T1000 (cell line): ENCODE measurements at places on chromosomes 5 and 9.

GRCh38 chr5:74641735-74642542 lies 1.4 kb upstream of the ENC1 start:
- DNase-seq = peak; percentile 46

DNA sequence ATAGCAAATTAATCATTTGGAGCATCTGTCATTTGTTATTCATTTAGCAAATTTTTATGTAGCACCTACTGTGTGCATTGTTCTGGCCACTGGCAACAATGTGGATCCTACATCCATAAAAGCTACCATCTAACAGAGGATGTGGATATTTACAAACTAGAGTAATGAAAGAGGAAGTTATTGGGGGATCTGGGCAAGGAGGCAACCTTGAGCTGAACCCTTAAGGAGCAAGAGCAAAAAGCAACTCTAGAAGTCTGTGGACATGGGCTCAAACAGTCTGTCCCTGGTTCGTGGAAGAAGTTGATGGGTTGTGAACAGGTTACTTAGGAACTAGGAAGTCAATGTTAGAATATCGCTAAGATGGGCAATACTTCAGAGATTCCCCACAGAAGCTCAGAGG lies 259.9 kb downstream of the SYK start:
- DNase-seq = no peak

GRCh38 chr5:67971971-67972821 lies 243.4 kb upstream of the PIK3R1 start:
- no peak for DNase-seq

GRCh38 chr5:59600998-59601397 lies 292.5 kb downstream of the PDE4D start:
- no peak for DNase-seq

- DNase-seq = no peak
These were observed 4.7 kb downstream of the NOL6 start for GRCh38 chr9:33468797-33469621.

GRCh38 chr5:176773408-176774035 lies 36.8 kb upstream of the UNC5A start:
- no peak for DNase-seq

GRCh38 chr9:89891221-89891590 lies 286.4 kb downstream of the GADD45G start:
- DNase-seq = no peak

DNA sequence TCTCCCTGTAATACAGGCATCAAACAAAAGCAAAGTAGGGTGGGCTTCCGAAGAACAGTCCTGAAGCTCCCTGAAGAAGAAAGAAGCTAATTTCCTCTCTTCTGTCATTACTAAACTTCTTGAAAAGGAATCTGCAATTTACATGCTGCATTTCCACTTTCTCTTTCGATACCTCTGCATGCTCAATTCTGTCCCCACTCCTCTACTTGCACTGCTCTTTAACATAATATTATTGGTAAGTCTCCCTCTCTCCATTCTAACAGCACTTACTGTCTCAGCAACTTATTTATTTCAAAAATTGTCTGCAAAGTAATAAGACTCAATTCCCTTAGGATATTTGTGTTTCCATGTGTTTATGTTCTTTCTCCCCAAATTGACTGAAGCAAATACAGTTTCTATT lies 3.9 kb upstream of the PLPP1 start:
- DNase-seq = no peak

- no peak for DNase-seq
These were observed 21.8 kb downstream of the MEF2C start for GRCh38 chr5:88861231-88861630.

GRCh38 chr5:133935667-133935940 lies 32.8 kb downstream of the C5orf15 start:
- DNase-seq = no peak

DNA sequence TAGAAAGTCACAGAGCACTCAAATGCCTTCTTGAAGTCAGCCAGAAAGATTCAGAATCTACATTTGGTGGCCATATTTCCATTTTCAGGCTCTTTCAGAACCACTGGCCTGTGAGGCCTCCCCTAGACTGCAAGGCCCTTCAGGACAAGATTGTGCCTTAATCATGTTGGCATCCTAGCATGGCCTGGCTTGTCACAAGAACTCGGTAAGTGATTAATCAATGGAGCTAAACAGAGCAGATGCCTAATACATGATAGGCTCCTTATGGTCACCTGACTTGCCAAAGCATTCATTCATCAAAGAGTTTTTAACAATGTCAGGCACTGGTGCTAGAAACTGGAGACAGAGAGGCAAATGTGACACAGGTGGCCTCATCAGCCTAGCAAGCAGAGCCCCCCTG lies 70.3 kb downstream of the PGM5 start:
- no peak for DNase-seq

DNA sequence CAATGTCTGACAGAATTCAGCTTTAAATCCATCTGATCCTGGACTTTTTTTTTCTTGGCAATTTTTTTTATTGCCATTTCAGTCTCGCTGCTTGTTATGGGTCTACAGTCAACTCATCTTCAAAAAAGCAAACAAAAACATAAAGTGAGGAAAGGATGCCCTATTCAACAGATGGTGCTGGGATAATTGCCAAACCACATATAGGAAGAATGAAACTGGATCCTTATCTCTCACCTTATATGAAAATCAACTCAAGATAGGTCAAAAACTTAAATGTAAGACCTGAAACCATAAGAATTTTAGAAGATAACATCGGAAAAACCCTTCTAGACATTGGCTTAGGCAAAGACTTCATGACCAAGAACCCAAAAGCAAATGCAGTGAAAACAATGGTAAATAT lies 389.1 kb upstream of the ST8SIA4 start:
- no peak for DNase-seq

GRCh38 chr9:22214021-22214420 lies 204.9 kb upstream of the CDKN2B start:
- DNase-seq = no peak

DNA sequence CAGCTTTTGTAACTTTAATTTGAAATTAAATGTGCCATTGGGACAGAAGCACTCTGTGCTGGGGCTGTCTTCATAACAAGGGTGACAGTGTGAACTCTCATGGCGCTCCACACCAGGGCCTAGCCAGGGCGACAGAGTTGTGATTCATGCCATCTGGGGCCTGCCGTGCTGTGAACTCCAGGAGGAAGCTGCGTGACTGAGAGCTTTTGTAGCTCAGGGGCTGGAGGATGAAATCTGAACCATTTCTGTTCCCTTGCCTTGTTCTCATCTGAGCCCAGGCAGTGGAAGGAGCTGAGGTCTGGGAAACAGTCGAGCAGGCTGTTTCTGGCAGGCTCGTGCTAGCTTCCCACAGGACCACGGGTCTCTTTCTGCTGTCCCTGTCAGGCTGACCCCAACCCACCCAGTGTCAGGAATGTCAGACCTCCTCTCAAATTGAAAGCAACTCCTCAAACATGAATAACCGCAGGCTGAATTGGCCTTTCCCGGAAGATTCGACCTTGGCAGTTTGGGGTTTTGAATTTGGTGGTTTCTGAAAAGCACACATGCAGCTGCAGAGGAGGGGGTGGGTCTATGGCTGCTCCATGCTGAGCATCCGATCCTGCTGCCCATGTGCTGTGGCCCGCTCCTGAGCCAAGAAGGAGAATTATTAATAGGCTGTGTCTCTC lies 69.2 kb upstream of the RPS23 start:
- DNase-seq = no peak

- no peak for DNase-seq
These were observed 8.2 kb upstream of the AGPAT2 start for GRCh38 chr9:136695435-136695895.

DNA sequence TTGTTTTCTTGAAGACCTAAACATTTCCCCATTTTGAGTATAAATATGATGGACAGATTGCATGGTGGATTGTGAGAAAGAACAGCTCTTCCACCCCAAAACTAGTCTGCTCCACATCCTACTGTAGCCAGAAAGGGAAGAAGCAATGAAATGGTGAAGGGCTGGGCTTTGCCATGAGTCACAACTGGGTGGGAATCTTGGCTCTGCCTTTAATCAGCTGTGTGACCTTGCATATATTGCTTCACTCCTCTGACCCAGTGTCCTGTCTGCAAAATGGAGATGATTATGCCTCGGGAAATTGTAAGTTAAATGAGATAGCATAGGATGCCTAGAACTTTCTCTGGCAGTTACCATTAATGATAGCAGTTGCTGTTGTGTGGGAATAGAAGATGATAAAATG lies 101.9 kb downstream of the PDE8B start:
- DNase-seq = no peak

- no peak for DNase-seq
These were observed 3.1 kb upstream of the NDUFS4 start for GRCh38 chr5:53557386-53557785.

- DNase-seq = peak; percentile 77
These were observed 68.4 kb downstream of the ANKRD33B start for GRCh38 chr5:10632110-10632761.

- DNase-seq = no peak
These were observed 178.3 kb downstream of the DEPDC1B start for GRCh38 chr5:60521376-60522291.

DNA sequence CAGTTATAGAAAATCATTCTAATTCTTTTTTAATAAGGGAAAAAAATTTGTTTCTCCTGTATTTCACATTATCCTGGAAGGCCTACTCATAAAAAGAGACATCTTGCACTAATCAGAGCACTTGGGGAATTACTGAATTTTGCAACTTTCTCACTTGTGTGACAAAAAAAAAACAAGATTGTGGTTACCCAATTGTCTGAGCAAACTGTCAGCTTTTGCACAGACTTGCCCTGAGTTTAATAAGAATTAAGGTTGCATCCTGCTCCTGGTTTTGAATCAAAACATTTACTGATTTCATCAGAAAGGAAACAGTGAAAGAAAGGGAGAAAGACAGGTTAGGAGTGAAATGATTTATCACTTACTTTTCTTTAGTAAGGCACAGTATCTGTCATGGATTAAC lies 10.6 kb upstream of the SH3RF2 start:
- DNase-seq = no peak
